NCI-H2081 treated with DMSO at 0.1 percent for 48 hours (cell line): ENCODE measurements at places on chromosomes 5 and 9.

- no peak for DNase-seq
Observed at GRCh38 chr5:516338-516925, 7.8 kb downstream of the SLC9A3 start.

GRCh38 chr9:77502568-77502967 lies 145.6 kb downstream of the GNA14 start:
- no peak for DNase-seq

DNA sequence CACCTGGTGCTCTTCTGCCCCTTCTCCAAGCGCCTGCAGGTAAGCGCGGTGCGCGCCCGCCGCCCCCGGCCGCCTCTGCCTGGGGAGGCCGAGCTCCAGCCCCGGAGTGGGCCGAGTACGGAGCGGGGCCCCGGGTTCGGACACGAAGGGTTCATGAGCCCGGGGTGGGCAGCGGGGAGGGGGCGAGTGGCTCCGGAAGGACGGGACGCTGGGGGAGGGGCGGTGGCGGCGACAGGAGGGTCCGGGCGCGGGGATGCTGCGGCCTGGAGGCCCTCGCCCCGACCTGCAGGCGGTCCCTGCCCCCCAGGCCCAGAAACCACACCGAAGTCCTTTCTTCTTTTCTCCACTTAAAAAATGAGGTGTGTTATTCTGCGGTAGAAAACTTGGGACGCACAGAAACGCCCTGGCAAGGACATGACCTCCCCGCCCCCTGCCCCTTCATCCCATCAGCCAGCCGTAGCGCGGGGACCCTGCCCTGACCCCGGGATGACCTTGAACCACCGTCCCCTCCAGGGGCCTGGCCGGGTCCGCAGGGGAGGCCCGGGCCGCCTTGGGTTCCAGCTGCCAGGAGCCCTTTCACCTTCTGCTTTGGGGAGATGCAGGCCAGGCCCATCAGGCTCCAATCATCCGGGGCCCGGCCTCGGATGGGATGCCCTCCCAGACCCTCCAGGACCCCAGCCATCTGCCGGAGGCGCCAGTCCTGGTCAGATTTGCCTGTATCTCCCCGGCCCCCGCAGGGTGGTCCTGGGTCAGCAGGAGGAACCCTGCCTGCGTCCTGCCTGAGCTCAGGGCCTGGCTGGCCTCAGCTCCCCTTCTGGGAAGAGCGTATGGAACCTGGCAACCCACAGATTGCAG lies 545 bp downstream of the DIPK1B start:
- no peak for DNase-seq

- DNase-seq = no peak
Observed at GRCh38 chr5:152406082-152406481, 1.0 kb upstream of the NMUR2 start.

- DNase-seq = no peak
Observed at GRCh38 chr9:123387686-123388085, 31.7 kb downstream of the CRB2 start.

- DNase-seq = peak; percentile 67
Observed at GRCh38 chr5:31581498-31582099, 49.5 kb downstream of the C5orf22 start.

GRCh38 chr5:96657068-96657467 lies 5.1 kb upstream of the CAST start:
- no peak for DNase-seq

- DNase-seq = no peak
Observed at GRCh38 chr5:139671096-139671841, 23.1 kb downstream of the CXXC5 start.

GRCh38 chr5:122713041-122713440 lies 61.8 kb upstream of the SNX2 start:
- no peak for DNase-seq

GRCh38 chr5:122916490-122916889 lies 71.1 kb downstream of the SNX24 start:
- no peak for DNase-seq

GRCh38 chr9:78297672-78297961 lies 692 bp downstream of the PSAT1 start:
- no peak for DNase-seq

DNA sequence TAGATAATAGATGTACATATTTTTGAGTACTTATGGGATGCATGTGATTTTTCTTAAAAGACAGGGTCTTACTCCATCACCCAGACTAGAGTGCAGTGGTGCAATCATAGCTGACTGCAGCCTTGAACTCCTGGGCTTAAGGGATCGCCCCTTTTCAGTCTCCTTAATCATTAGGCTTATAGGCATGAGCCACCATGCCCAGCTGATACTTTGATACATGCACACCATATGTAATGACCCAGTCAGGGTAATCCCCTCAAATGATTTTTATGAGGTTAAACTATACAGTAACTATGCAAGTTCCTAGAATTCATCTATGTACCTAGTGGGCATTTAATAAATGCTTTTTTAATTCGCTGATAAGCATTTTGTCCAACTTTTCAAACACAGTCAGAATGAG lies 292.3 kb downstream of the DTWD2 start:
- no peak for DNase-seq

DNA sequence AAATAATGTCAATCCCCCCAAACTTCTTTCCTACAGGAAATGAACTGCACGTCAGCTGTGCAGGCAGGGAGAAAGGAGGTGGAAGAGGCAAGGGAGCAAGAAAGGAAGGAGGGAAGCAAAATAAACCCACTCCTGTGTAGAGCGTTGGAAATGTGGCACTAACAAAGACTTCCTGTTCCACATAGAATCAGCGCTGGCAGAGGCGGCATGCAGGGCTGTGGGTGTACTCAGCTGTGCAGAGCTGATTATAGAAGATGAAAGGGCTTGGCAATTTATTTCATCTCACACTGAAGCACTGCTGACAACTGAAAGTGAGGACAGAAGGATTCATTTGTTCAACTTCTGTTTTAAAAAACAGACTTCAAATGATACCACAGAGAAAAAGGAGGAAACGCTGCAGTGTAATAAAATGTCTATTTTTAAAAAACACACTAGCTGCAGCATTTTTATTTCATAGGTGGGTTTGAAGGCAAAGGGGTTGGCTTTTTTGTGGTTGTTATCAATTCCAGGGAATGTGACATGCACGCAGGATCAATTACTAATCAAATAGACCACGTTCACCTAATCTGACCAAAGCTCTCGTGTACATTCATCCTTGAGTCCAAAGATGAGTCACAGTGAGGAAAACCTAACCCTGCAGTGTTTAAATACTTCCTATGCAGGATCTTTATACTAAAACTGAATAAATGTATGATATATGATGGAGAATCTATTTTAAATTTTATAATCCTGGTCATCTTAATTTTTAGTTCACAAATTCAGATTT lies 583.5 kb downstream of the ZNF608 start:
- peak; percentile 76 for DNase-seq

GRCh38 chr5:119136666-119137318 lies 65.9 kb downstream of the DMXL1 start:
- no peak for DNase-seq

- DNase-seq = no peak
Observed at GRCh38 chr9:98362624-98363252, 107.3 kb upstream of the TBC1D2 start.

DNA sequence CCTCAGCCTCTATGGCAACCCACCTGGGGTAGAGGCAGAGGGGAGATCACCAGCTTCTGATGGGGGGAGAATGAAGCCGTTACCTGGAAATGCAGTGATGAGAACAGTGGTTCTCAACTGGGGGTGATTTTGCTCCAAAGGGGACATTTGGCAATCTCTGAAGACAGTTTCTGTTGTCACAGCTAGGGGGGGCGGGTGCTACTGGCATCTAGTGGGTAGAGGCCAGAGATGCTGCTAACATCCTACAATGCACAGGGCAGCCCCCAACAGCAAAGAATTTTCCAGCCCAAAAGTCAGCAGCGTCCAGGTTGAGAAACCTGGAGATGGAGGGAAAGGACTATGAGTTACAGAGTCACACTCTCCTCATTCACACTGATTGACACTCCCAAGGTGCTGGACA lies 84.5 kb downstream of the FGF1 start:
- DNase-seq = no peak

- DNase-seq = no peak
Observed at GRCh38 chr5:168057905-168058304, 233.5 kb upstream of the WWC1 start.

GRCh38 chr9:16884952-16885513 lies 14.6 kb upstream of the BNC2 start:
- no peak for DNase-seq

GRCh38 chr9:34611251-34611810 lies 566 bp downstream of the RPP25L start:
- DNase-seq = no peak

DNA sequence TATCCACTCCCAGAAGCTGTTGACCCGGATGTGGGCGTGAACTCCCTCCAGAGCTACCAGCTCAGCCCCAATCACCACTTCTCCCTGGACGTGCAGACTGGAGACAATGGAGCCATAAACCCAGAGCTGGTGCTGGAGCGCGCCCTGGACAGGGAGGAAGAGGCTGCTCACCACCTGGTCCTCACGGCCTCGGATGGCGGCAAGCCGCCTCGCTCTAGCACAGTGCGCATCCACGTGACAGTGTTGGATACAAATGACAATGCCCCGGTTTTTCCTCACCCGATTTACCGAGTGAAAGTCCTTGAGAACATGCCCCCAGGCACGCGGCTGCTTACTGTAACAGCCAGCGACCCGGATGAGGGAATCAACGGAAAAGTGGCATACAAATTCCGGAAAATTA lies 834 bp downstream of the PCDHGA8 start:
- DNase-seq = no peak

GRCh38 chr9:32010322-32010721 lies 374.1 kb upstream of the ACO1 start:
- no peak for DNase-seq

DNA sequence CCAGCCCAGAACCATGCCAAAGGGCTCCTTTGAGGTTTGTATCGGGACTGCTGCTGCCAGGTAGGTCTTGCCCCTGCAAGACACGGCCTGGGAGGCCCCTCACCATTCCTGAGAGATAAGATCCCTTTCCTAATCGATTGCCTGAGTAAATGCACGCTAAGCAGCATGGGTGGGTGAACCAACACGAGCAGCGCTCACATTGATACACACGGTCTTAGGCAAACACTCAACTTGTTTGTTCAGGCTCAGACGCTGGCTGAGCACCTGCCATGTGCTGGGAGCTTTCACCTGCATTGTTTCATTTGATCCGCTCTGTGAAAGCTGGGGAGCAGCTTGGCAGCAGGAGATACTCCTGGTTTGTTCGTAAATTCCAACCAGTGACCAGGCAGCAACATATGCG lies 76.9 kb upstream of the NEURL1B start:
- DNase-seq = peak; percentile 92

DNA sequence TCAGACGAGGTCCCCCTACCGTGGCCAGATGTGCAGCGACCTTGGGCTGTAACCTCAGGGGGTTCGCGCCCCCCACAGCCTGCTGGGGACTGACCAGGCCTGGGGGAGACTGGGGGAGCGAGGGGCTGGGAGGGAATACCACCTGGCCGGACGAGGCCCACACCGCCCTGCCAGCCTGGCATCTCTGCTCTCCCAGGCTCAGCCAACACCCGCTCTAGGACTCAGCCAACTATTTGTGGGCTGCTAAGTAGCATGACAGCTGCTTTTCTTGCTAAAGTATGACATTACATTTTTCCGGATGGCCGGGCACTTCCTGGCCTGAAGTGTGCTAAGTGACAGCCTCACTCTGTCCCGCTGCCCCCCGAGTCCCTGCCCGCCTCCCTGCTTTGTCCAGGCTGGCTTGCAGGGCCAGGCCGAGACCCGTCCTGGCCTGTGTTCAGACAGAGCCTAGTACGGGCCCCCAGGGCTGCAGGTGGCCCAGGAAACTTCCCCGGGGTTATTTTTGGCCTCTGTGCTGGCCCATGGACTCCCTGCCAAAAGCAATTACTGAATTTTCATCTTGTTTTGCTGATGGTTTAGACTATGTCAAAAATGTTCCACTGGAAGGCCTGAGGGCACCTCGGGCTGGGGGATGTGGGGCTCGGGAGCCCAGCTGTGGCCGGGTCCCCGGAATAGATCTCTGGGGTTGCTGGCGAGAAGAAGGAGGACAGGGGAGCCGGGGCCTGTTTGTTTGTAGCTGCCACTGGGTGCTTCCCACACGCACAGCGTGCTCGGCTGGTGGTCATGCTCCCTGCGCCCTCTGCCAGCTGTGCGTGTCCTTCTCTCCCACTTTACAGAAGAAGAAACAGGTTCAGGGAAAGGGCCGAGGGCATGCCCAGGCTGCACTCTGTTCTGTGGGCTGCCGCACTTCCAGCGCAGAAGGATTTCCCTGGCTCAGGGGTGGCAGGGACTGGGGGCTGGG lies 13.4 kb upstream of the SLC2A6 start:
- no peak for DNase-seq

GRCh38 chr9:2021731-2022130 lies 6.6 kb downstream of the SMARCA2 start:
- no peak for DNase-seq

GRCh38 chr5:65161655-65162054 lies 320.1 kb downstream of the ADAMTS6 start:
- DNase-seq = no peak

- DNase-seq = no peak
Observed at GRCh38 chr9:81118416-81118815, 570.9 kb downstream of the TLE1 start.

DNA sequence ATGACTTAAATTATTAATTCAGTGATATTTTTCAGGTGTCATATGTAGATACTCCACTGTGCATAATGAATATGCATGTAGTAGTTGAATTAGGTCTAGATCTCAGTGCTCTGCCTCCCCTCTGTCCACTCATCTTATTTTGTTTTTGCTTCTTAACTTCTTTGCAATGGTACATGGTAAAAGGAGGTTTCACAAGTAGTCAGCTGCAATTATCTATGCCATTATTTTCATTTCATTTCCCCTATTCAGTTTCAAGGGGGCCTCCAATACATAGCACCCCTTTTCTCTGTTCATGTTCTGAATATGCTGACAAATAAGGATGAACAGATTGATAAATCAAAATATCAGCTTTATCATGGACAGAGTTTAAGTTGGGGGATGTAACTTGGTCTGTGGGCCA lies 511.6 kb upstream of the ZNF608 start:
- DNase-seq = no peak

- DNase-seq = no peak
Observed at GRCh38 chr5:111461255-111461671, 51.1 kb downstream of the STARD4 start.

DNA sequence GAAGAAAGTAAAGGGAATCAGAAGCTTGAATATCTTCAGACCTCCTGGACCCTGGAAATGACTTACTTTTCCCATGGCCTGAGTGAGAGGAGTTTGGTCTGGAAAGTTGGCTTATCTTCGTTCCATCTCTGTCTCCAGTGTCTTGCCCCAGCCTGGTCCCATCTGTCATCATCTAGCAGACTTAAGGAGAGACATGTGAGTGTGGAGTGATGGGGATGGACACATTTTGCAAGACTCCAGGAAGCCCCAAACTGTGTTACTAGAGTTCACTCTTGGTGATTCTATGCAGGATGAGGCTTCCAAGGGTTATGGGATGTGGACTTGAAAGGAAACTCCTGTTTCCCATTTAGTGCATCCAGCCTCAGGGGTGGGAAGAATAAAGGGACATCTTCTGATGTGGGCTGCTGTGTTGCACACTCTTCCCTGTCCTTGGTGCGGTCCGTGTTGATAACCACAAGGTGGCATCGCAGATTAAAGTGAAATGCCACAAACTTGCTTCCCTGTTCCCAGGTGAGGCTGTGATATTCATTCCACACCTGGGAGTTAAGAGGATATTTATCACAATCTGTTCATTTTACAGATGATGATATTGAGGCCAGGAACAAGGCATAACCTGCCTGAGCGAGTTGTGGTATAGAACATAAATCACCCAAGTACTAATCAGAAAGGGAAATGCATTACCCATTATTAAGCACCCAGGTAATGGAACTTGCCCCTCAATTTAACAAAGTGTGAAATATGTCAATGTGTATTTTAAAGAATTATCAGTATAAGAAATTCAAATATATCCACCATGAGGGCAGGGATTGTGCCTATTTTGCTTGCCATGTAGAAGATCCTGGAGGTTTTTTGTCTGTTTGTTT lies 269.9 kb upstream of the PAPPA start:
- peak; percentile 6 for DNase-seq
